Cardiac septum (tissue), 1 donor: ENCODE measurements at places on chromosomes 16 and 17.

- DNase-seq = no peak
Measured at GRCh38 chr16:74842413-74842812, 67.8 kb upstream of the FA2H start.

DNA sequence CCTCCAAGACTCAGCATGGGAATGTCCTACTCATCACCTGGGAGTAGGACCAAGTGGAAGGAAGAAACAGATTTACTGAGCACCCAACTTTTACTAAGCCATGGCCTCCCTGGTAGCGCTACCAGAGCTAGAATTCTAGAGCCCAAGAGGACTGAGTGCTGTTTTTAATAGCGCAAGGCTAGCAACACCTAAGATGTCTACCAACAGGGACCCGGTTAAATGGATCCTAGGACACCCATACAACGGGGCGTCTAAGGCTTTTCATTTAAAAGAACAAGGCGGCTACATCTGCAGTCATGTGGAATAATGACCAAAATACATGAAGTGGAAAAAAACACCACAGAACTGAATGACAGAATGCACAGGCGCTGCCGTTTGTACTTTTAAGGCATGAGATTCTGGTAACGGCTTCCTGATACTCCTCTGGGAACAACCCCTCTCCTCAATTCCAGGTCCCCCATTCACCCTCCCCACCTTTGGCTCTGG lies 5.1 kb downstream of the GGA2 start:
- DNase-seq = no peak

DNA sequence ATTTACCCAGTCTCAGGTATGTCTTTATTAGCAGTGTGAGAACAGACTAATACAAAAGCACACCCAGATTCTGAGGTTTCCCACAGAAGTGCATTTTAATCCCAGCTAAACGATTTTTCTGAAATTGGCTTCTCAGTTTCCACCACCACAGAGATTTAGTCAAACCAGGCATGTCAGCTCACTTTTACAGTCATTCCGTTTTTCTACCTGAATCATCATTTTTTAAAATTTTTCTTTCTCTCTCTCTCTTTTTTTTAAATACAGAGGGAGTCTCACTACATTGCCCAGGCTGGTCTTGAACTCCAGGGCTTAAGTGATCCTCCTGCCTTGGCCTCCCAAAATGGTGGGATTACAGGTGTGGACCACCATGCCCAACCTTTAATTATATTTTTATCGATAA lies 389.1 kb downstream of the HAPSTR1 start:
- DNase-seq = no peak

GRCh38 chr16:27982184-27982583 lies 81.3 kb downstream of the GSG1L start:
- DNase-seq = peak; percentile 15

GRCh38 chr16:89149386-89149785 lies 22.2 kb upstream of the CDH15 start:
- no peak for DNase-seq

DNA sequence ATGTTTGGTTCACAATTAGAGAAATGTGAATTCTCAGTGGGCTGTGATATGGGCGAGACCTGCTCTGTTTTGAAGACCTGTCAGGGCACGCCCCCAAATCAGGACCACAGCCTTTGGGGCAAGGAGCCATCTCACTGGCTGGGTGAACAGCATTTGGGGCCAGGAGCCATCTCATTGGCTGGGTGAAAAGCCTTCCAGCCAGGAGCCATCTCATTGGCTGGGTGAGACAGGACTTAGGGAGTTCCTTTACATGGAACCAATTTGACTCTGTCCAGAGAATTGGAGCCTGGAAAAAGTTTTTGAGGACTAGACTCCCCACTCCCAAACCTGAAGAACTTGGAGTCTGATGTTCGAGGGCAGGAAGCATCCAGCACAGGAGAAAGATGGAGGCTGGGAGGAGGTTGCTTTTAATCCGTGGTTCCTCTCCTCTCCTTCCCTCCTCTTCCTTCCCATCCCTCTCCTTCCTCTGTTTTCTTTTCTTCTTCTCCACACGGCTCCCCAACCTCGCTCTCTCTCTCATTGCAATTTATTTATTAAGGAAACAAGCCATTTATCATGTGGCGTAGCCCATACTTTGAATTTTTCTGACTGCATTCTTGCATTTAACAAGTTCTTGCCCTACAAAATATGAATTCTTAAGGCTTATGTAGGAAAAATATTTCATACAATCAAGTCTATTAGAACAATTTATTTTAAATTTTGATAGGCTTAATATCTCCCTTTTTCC lies 19.7 kb downstream of the FOXL1 start:
- no peak for DNase-seq

- DNase-seq = no peak
Measured at GRCh38 chr17:34435182-34435928, 72.3 kb upstream of the CCL1 start.

DNA sequence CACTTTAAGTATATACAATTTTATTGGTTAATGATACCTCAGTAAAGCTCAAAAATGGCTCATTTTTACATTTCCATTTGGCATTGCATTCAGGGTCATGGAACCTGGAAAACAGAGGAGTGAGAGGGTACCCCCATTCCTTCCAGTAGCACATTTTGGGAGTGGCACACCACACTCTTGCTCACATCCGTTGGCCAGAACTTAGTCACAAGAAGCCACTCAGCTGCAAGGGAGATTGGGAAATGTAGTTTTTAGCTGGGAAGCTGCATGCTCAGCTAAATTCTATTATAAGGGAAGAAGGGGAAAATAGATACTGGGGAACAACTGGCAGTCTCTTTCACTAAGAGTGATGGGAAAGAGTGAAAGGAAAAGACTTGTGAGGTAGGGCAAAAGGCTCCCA lies 102.5 kb upstream of the TMEM97 start:
- DNase-seq = no peak

GRCh38 chr16:23334457-23334853 lies 32.4 kb downstream of the SCNN1B start:
- DNase-seq = no peak

DNA sequence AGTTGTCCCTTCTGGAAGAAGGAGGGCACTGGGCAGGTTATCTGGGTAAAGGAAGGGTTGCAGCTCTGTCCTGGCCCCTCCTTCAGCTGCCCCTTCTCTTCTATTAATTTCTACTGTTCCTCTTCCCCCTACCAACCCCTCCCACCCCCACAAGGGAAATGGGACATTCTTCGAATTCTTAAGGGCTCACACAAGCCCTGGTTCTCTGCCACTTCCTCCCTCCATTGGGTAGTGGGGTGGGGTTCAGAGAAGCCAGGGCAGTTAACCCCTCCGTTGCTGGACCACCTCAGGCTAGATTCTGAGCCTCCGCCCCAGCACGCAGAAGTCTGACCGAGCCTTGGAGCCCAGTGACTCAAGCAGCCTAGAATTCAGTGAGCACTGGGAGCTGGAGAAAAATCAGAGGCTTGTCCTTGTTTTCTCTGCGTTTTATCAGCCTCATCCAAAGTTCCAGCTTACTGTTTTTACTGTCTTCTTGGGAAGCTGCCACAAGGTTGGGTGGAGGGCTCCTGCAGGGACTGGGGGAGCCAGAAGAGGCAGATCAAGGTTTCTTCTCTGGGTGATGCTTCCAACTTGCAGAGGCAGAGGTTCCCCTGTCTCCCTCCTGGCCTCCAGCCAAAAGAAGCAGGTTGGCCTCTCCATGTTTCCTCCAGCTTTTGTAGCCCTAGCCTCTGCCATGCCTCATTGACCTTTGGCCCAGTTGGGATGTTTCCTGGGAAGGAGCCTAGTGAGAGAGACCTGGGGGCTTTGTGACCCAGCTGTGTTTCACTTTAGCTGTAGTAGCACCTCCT lies 10.2 kb downstream of the LASP1 start:
- no peak for DNase-seq

DNA sequence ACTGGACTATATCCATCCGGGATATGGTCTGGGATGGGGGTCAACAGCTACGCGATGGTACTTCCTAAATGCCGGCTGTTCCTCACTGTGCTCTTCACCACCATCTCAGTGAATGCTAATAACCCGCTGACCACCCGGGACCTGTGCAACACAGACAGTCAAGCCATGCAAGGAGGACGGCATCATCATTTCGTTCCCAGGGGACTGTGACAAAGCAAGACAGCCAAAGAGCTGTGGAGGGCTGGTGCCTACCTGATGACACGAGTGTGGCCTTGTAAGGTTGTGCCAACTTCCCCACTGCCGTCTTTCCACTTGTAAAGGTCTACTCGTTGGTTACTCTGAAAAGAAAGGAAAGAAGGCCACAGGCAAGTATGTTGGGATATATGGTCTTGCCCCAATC lies 33.7 kb downstream of the WDR59 start:
- peak; percentile 46 for DNase-seq

- no peak for DNase-seq
Measured at GRCh38 chr16:67087803-67088202, 21.9 kb upstream of the PHAF1 start.

- peak; percentile 41 for DNase-seq
Measured at GRCh38 chr17:34769049-34769448, 189.7 kb downstream of the TMEM132E start.

GRCh38 chr17:19724501-19725420 lies 8.4 kb upstream of the SLC47A2 start:
- DNase-seq = no peak

- DNase-seq = no peak
Measured at GRCh38 chr17:51263006-51263405, 2.7 kb downstream of the UTP18 start.
